Left kidney (tissue), 8 donors: ENCODE measurements at places on chromosomes 16 and 17. TPM values are rescaled to one million over a fixed set of nuclear protein-coding genes. Genes with fewer than 3 reads are reported as not detected.

GRCh38 chr17:57466521-57466920 is 210.2 kb downstream of the MSI2 start:
- DNase-seq = no peak

- DNase-seq = no peak
These were observed 28.6 kb downstream of the TBC1D16 start for GRCh38 chr17:80006811-80007752.

The RNF43 gene
- 12.9 TPM for polyA plus RNA-seq

- no peak for DNase-seq
These were observed 2.5 kb upstream of the WFIKKN2 start for GRCh38 chr17:50832864-50833381.

The NFE2L1 gene
- polyA plus RNA-seq = 218 TPM

DNA sequence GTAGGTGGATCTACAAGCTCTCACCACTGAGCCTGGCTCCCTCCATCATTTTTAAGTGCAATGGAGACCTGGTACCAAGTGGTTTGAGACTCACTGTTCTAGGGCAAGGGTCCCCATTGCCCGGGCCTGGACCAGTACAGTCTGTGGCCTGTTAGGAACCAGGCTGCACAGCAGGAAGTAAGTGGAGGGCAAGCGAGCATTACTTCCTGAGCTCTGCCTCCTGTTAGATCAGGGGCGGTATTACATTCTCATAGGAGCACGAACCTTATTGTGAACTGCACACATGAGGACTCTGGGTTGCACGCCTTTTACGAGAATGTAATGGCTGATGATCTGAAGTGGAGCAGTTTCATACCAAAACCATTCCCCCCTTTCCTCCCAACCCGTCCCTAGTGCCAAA is 6.8 kb upstream of the ZNF594 start:
- no peak for DNase-seq

The PPP1R1B gene
- 15.2 TPM for polyA plus RNA-seq

- no peak for DNase-seq
These were observed 1.1 kb downstream of the HEATR9 start for GRCh38 chr17:35867574-35867973.

GRCh38 chr17:63223212-63223911 is 222.7 kb downstream of the CYB561 start:
- no peak for DNase-seq

- DNase-seq = no peak
These were observed 79.4 kb downstream of the IRF8 start for GRCh38 chr16:85978291-85978775.

DNA sequence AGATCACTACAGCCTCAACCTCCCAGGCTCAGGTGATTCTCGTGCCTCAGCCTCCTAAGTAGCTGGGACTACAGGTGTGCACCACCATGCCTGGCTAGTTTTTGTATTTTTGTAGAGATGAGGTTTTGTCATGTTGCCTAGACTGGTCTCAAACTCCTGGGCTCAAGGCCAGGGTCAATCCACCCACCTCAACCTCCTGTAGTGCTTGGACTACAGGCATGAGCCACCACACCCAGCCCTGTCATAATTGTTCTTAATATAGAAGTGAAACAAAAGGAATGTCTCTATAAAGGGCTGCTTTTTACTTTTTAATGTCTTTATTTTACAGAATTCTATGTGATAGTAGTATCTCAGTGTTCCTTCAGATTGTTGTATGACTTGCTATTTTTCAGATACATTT is 345.2 kb upstream of the TBX2 start:
- DNase-seq = no peak

DNA sequence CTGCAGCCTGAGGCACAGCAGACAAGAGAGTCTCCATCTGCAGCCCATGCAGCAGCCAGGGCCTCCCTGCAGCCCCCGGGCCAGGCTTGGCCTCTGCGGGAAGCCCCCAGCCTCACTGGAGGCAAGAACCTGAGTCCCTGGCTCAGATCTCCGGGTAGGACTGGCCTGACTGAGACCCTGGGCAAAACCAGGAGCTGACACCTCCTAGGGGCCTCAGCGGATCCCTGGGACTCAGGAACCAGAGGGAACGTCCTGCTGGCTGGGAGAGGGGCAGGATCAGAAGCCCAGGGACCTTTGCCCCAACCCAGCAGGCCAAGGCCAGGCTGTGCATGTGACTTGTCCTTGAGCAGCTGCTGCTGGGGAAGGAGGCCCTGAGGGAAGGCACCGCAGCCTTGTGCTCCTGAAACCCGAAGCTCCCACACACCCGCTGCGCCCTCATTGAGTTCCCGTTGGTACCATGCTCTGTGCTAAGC is 1.7 kb upstream of the PRSS21 start:
- no peak for DNase-seq
